ENCODE measurements at places on chromosomes 6 and 20.

GRCh38 chr20:1856424-1856823, 38.8 kb upstream of the SIRPA start:
- DNase-seq, result no peak

DNA sequence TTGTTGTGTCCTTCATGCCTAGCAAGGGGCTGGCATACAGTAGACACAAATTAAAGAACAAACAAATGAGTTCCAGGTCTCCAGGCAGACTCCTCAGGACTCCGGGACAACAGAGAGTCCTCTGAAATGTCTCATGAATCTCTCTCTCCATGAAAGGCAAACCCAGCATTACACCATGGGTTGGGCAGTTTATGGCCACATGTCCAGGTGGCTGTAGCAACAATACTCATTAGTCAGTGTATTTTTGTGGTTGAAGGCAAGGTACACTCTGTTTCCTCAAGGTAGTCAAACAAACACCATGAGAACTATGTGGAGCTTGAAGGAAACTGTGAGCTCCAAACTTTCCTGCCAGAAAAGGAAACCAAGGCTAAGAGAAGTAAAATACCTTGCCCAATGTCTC, 62.2 kb downstream of the KCNB1 start:
- no peak for DNase-seq

DNA sequence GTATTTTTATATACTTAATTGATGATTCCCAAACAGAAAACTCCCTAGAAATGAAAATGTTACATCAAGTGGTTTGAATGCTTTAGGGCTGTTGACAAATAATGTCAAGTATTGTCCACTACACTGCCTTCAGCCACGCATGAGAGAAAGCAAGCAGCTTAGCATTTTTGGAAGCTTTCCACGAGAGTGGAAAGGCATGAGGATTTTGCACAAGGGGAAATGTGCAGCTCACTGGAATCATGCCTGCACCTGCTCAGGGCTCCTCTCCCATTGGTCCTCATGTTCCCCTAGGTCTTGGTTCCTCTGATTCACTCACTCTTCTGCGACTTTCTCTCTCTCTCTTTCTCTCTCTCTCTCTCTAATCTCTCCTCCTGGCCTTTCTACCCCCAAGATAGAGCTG, 439.5 kb upstream of the CDH4 start:
- DNase-seq, result no peak

DNA sequence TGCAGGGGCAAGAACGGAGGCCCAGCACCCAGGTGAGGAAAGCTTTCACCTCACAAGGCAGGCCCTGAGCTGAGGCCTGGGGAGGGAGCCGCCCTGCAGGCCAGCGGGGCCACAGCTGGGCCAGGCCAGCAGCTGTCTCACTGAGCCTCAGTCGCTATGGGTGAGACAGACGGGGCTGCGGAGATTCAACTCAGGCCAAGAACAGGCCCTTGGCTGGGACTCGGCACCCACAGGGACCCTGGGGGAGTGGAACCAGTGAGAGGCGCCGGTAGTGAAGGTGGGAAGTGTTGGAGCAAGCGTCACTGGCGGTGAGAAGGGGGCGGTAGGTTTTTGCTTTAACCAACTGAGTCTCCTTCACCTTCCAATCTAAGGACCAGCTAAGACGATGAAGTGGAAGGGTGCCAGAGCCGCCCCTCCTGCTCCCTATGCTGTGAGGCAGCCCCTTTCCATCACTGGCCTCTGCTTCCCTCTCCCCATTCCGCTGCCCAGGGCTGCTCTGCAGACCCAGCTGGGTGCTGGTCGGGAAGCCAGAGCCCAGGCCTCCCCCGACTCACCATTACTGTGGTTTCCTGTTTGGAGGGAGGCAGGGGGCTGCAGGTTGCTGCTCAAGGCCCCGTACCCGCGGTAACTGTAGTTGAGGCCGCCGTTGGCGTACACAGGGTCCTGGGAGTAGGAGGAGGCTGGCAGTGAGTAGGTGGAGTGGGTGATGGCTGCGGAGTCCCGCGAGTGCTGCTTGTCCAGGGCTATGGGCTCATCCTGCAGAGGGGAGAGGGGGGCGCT, 93.7 kb downstream of the ASXL1 start:
- no peak for DNase-seq

DNA sequence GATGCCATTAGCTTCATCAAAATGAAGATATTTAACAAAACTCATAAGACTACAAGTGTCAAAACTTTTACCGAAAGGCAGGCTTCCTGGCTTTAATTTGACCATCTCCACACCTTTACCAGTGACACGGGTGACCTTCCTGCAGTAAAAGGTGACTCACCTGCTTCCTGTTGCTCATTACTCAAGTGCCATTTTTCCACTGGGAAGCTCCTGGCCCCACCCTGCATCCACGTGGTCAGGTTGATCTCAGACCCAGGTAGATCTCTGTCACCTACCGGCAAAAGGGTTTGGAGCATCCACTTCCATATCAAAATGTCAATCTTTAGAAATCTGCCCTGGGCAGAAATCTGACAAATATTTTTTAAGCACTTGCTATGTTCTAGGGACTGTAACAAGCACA, 31.9 kb upstream of the CDH4 start:
- DNase-seq, result no peak

GRCh38 chr6:132937466-132937906, 123.1 kb downstream of the RPS12 start:
- DNase-seq, result no peak

- DNase-seq, result no peak
These were observed 50.0 kb upstream of the SCGN start for GRCh38 chr6:25601800-25602673.

GRCh38 chr6:138833816-138834539, 38.1 kb downstream of the ECT2L start:
- no peak for DNase-seq

DNA sequence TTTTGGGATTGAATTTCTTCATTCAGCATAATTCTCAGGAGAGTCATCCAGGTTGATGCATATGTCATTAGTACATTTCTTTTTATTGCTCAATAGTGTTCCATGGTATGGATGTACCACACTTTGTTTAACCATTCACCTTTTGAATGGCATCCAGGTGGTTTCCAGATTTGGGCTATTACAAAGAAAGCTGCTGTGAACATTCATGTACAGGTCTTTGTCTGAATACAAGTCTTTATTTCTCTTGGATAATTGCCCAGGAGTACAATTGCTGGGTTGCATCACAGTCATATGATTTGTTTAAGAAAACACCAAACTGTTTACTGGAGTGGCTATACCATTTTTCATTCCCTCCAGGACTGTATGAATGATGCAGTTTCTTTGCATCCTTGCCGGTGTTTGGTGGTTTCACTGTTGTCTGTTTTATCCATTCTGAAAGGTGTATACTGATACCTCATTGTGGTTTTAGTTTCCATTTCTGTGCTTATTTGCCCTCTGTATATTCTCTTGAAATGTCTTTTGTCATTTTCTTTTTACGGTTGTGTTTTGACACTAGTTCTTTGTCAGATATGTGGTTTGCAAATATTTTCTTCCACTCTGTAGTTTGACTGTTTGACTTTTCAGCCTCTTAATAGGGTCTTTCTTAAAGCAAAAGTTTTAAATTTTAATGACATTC, 8.8 kb downstream of the CDKAL1 start:
- DNase-seq, result peak; percentile 31

DNA sequence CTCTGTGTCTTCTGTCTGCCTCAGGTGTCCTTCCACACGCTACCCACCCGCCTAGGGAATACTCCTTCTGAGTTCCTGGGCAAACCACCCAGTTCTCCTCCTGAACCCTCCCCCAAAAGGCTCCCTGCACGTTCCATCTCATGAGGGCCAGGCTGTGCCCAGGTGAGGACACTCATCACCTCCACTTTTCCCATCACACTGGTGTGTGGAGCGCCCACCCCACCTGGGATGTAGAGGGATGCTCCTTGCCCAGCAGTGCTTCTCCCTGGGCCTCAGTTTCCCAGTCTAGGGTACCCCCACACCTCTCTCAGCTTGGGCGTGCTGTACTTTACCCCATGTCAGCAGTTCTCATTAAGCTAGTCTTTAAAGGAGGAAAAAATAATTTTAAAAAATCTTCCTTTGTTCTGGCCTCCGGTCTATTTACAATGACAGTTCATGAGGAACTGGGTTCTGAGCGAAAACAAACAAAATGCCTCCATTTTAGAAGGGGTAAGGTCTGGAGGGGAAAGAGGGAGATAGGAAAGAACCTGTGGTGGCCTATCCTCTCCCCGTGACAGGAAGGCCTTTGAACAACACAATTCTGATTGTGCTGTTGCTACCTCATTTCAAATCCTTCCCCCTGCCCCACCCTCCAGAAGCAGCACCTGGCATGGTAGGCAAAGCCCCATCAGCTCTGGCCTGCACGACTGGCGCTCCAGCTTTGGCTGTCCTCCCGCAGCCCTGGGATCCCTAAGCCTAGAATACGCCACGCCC, 1.7 kb upstream of the C20orf203 start:
- DNase-seq, result no peak

DNA sequence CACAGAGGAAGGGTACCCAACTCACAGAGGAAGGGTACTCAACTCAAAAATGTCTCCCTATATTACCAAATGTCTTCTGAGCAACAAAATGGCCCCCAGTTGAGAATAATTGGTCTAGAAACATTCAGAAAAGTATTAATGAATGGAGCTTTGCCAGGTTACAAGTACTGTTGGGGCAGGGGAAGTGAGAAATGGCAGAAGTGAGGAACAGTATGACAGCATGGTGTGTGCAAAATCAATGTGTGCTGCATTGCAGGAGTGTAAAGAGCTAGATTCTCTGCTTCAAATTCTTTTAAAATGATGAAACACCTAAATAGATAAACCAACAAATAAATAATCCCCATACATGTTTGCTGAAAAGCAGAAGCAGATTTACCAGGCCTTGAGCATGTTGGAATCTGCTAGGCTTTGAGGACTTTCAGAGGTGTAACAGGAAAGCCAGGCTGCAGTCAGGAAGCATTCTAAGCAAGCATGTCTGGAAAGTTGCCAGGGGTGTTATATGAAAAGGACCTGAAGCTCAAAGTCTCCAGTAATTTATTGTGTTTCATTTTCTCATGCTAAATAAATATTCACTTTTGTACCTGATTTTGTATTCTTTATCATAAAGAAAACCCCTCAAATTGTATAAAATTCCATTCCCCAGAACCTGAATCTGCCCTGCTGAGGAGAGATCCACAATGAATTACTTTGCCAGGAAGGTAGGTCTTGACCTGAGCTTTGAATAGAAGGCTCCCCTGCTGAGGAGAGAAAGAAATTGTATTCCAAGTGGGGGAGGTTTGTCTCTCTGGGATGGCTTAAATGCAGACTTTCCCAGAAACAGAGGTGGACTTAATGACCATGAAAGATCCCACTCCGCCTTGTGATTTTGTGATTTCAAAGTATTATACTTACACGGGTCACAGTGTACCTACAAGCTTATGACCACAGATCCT, 265.0 kb upstream of the MARCKS start:
- no peak for DNase-seq

- no peak for DNase-seq
These were observed 184.0 kb upstream of the FLRT3 start for GRCh38 chr20:14521436-14521835.

- no peak for DNase-seq
These were observed 68.1 kb downstream of the SLC22A23 start for GRCh38 chr6:3388786-3389185.

DNA sequence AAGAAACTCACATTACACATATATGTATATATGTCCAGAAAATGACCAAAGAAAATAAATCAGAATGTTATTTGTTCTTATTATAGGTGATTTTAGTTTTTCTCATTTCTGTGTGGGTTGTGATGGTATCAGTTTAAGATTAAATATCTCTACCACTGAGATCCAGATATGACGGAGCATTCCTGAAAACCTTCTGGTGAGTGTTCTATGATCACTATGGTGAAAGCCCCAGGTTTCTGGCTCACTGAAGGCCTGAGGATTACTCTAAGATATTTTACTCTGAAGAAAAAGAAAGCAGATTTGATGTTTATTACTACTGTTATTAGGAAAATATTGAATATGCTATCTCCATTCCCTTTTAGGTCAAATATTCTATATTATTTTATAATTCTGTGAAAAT, 62.8 kb upstream of the L3MBTL3 start:
- no peak for DNase-seq

- DNase-seq, result no peak
These were observed 21.6 kb downstream of the CMTR1 start for GRCh38 chr6:37454420-37455140.

DNA sequence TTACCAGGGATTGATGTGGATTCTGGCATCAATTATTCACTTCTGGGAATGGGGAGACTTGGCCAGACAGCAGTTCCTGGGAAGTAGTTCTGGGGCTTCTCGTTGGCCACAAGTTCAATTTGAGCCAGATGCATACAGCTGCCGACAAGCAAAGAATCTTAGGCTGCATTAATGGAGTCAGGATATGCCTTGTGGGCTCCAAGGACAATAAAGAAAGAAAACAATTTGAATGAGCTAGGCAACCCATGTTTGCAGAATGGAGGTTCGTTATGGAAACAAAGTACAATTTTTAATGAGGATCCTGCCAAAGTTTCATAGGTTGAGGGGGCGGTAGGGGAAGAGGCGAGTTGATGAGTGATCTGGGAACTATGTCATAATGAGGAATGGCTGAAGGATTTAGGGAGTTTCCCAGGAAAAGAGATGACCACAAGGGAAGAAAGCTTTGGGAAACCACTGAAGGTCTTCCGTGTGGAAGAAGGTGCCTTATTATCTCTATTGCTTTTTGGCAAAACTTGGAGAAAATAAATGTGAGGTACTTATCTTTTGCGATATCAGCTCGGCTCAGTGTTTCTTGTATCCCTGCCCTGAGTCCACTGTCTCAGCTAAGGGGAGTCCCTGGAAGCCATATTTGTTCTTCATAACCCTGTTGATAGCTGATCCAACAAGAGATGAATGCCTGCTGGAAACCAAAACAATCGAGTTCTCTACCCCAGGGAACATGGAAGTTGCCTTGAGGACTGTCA, 181.0 kb upstream of the ZNF217 start:
- DNase-seq, result no peak

DNA sequence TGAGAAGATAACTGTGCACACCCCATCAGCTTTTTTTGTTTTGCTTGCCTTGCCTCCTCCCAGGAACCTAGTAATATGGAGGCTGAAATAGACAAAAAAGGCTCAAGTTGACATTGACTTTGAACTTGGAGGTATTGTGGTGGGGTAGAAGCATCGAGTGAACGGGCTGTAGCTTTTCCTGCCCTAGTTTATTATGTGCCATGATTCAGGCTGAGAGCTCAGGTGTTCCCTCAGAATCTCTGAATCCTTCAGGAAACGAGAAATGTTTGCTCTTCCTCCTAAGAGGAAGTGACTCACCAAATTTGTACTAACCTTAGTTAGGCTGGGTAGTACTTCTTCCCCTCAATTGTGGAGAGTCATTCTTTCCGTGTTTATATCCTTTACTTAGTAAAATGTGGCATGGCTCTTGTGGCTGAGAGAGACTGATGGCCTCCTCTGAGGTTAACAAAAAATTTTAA, 98.8 kb downstream of the SASH1 start:
- DNase-seq, result no peak

Measured in activated T-helper 2 cell treated with anti-CD3 and anti-CD28 coated beads, Interferon-gamma antibody, Interleukin-2, Interleukin-4, amounts not matched to agents 10 μg/mL and 5 μg/mL and 100 μg/mL, durations not matched to agents 14 hours and 24 hours and 36 hours (primary cell).